ENCODE measurements at places on chromosomes 1 and 21. TPM values are rescaled to one million over a fixed set of nuclear protein-coding genes. Genes with fewer than 3 reads are reported as not detected.

GRCh38 chr1:41481109-41481775 is 3.2 kb downstream of the EDN2 start:
- DNase-seq: no peak

GRCh38 chr1:156689953-156690674 is 12.9 kb upstream of the NES start:
- DNase-seq: no peak

DNA sequence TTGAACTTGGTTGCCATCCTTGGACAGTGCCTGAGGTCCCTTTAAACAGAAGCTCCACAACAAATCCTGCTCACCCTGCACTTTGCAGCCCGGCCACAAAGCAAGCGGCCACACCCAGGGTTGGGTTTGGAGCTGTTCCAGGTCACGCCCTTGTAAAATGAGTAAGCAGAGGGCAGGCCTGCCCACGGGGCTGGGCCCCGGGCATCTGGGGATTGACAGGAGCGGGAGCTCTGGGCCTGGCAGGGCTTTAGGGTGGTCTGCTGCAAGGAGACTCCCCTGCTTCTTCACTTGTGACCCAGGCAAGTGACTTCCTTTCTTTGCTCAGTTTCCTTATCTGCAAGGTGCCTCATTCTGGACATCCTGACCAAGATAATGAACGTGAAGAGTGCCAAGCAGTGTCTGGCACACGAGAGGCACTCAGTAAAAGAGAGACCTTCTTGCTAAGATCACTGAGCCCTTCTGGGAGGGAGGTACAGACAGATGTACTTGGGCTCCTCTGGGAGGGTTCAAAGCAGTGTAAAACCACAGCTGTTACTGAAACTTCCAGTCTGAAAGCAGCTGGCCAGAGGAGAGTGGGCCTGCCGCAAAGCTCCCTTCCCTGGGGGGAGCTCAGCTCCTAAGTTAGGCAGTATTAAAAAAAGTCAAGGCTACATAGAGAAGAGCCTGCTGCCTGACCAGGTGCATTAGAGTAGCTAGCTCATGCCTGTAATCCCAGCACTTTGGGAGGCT is 2.6 kb downstream of the E2F2 start:
- DNase-seq: peak; percentile 58

DNA sequence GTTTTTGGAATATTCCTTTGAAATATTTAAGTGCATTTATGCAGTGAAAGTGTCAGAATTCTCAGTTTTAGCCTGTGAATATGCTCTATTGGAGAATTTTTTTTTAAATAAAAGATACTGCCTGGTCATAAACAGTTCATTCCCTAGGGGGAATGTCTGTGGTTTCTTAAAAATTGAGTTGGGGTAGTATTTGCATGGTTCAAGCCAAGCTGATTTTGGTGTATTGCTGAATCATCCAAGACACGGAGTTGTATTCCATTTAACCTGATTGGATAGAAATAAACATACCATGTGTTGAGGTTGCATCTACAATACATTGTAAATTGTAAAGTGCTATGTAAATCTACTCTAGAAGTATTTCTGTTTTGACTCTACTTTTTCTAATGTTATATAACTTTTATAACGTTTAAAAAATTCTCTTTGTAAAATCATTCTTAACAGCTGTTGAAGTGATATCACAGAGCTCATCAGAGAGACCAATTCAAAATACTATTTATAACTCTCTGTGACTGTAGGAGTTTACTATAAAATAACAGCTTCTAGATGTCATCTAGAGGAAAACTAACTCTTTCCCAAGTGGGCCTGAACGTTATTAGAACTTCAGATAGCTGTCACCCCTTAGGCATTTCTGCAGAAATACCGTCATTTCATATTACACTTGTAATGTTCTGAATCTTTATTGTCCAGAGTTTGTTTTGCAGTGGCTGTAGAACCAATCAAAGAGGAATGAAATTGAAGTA is 199.1 kb downstream of the USP25 start:
- no peak for DNase-seq

GRCh38 chr1:32774950-32775634 is 42.1 kb downstream of the YARS1 start:
- no peak for DNase-seq

DNA sequence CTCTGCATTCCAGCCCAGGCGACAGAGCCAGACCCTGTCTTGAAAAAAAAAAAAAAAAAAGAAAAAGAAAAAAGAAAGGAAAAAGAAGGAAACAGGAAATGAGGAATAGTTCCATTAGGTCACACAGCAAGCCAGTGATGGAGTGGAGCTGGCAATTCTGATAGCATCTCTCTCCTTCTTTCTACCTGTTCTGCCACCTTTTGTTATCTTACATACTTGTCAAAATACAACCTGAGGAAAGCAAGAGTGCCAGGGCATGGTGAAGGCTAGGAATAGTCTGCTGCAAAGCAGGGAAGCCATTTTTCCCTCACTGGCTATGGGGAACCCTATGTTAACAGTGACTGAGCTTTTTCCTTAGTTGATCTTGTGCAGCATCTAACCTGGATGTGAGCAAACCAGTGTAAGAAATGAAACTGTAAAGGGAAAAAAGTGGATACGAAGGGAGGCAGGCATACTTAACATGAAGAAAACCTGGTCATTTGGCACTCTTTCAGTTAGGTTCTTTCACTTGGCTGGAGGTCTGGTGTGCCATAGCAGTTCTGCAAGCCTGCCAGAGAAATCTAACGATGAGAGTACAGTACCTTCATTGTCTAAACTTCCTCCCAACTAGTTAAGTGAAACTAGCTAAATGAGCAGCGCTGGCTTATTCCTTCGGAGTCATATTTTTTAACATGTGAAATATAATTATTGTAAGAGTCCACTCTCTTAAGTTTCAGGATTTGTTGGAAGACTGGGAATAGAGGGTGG is 17.9 kb upstream of the THEM5 start:
- no peak for DNase-seq

GRCh38 chr1:86756062-86756406 is 51.7 kb downstream of the SH3GLB1 start:
- no peak for DNase-seq

GRCh38 chr1:230359992-230360668 is 66.0 kb downstream of the PGBD5 start:
- no peak for DNase-seq

DNA sequence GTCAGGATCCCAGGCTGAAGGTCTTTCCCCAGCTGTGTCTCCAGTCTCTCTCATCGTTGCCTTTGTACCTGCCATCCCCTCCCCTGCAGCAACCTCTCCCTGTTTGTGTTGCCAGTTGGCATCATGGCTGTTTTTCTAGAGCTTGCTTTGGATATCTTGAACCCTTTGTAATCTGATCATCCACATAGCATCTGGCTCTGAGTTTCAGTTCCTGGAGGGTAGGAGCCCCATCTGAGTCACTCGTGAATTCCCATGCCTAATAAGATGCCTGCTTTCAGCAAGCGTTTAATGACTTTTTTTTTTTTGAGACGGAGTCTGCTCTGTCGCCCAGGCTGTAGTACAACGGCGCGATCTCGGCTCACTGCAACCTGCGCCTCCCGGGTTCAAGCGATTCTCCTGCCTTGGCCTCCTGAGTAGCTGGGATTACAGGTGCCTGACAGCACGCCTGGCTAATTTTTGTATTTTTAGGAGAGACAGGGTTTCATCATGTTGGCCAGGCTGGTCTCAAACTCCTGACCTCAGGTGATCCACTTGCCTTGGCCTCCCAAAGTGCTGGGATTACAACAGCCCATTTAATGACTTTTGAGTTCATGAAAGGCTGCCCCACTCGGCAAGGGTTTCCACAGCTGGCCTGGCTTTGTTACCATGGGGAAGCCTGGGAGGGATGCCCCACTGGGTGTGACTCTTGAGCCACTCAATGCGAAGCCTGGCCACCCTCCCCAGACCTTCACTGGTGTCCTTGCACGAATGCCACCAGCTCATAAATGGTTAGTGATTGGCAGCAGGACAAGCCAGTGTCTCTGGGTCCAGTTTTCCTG is 11.9 kb downstream of the ALPL start:
- no peak for DNase-seq

Gene IGSF9
- polyA plus RNA-seq: 0.12 TPM

Gene MAP3K21
- 0.12 TPM for polyA plus RNA-seq

Gene RBM11
- polyA plus RNA-seq: 4.9 TPM

Gene FHAD1
- polyA plus RNA-seq: not detected

All from naive thymus-derived CD4-positive, alpha-beta T cell (primary cell).